CD4-positive, alpha-beta T cell treated with Interleukin-2 at 100 ng/mL for 4 hours (primary cell): ENCODE measurements at places on chromosomes 13 and 19.

DNA sequence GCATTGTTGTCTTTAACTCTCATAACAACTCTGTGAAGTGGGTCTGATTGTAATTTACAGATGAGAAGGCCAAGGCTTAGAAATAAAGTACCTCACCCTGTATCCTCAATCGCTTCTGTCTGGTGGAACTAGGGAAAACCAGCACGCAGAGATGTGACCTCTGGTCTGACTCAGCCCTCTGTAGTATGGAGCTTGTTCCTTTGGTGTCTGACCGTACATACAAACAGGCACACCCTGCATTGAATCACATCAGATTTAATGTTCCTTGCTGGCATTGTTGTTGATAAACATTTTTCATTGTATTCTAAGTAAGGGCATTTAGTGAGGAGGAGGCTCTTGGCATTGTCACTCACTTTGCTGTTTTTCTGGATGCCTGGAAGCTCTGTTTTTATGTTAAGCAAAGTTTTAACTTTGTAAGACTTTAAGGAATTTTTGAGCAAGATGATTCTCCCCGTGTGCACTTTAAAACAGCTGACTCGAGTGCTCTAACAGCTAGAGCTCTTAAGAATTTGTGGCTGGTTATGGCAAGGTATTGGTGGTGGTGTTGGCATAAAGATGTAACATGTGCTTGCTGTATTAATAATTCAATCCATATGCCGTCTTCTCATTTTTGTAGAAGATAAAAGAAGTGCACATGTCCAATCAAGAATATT is 89.0 kb upstream of the SPATA13 start:
- DNase-seq, result no peak

DNA sequence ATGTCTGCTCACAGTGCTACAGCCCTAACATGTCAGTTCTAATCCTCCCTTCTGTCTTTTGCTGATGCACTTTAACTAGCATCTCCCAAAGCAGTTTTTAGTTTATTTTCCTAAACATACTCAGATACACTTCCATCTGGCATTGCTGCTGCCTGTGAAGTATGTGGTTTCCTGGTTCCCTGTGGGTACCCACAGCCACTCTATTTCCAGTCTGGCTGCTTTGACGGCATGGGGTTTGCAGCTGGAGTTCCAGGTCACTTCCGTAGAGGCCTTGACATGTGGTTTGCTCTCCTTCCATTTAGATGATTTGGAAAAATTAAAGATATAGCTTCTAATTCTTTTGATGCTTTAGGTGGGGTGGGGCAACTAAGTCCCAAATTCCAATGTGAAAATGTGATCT is 375.5 kb downstream of the PCDH20 start:
- DNase-seq, result no peak

GRCh38 chr19:33627526-33627925 is 5.8 kb downstream of the CHST8 start:
- DNase-seq, result no peak

- no peak for DNase-seq
Measured at GRCh38 chr19:14786421-14786851, 8.1 kb upstream of the ADGRE2 start.

- DNase-seq, result no peak
Measured at GRCh38 chr13:36029166-36029565, 102.0 kb downstream of the DCLK1 start.

DNA sequence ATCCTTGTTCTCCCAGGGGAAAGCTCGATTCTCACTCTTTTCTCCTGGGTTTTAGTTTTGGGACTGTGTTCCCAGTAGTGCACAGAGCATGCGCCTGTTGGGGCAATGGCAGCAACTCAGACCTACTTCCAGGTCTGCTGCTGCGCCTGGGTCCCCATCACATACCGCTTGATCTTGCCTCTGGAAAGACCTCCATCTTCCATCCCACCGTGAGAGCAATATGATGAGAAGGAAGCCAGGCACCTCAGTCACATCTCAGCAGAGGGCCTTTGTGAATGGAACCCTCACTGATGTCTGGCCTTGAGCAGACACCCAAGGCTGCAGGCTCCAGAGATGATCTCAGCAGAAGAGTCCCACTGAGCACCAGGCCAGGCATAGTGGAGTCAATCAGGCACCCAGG is 176.8 kb upstream of the ZNF507 start:
- no peak for DNase-seq
